ENCODE measurements at places on chromosomes 16 and 17.
A peak's percentile ranks its signal among the peaks of the same experiment; 100 is the strongest.

GRCh38 chr16:19835968-19836421, 48.7 kb downstream of the GPRC5B start:
- DNase-seq = no peak

DNA sequence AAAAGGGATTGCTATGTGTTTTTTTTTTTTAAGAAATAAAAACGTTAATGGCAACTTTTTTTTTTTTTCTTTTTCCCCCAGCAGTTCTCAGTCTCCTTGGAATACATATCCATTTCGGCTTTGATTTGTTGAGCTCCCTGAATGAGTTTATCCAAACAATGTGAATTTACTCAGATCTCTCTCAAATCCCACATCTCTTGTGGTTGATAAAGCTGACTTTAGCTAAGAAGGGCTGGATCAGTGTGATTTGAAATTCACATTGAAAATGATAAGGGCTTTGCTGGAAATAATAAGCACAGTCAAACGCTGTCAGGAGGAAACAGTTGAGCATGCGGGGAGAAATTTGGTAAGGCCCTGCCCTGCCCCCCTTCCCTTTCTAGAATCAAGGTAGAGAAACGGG, 74.1 kb upstream of the IRX3 start:
- DNase-seq = no peak

DNA sequence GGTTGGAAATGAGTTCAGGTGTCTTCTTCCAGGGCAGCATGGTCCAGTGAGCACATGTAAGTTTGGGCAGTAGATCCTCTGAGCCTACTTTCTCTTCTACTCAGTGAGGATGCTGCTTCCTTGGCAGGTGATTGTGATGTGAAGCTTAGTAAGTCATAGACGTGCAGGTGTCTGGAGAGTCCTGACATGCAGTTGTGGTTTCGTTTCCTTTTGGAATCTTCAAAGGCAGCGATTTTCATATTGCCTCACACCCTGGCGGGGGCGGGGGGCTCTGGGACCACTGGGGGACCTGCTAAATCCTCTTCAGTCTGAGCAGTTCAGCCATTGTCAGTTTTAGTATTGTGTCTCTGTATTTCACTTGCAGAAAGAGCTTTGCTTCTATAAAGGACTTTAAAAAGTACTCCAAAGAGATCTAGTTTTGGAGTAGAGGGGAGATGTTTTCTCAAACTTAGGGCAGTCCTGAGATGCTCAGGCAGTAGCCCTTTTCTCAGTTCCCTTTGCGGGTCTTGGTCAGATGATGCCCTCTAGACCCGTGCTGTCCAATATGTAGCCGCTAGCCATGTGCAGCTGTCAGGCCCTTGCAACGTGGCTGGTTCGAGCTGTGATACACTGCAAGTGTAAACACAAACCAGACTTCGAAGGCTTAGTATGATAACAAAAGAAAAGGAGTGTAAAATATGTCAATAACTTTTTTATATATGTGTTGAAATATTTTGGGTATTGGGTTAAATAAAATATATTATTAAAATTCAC, 4.0 kb upstream of the CDK5R1 start:
- DNase-seq = no peak

GRCh38 chr17:59332749-59333377, 1.4 kb downstream of the YPEL2 start:
- DNase-seq = no peak

DNA sequence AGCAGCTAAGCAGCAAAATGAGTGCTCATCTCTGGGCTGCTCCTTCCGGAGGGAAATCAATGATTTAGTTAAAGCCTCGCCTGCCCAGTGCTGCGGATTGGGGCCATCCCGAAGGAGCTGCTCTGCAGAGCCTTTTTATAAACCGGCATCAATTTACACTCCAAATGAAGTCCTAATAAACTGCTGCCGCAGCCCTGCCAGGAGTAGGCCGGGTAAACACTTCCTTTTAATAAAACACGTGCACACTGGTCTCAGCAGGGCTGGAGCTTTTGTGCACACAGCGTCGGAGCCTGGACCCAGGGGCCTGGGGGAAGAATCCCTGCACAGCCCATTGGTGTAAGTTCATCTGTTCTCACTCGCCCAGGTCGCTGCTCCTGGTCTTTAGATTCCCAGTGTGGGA, 79.6 kb upstream of the HS3ST2 start:
- no peak for DNase-seq

DNA sequence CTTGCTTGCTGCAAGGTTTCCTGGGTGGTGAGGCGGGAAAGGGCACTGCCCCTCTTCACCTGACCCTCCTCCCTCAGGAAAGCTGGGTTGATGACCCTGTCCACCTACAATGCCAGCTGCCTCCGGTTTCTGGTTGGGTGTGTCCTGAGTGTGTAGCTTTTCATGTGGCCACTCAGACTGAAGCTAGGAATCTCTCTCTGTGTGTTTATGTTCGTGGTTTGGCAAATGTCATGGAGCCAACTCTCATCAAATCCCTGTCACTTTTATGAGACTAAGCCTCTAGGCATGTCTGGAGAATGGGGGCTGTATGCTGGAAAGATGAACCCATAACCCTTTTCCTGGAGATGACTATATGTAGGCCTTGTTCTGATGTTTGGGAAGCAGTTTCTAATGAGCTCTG, 17.1 kb downstream of the PLEKHG4 start:
- no peak for DNase-seq

- DNase-seq = no peak
Measured at GRCh38 chr16:89198417-89199240, 1.7 kb downstream of the SLC22A31 start.

DNA sequence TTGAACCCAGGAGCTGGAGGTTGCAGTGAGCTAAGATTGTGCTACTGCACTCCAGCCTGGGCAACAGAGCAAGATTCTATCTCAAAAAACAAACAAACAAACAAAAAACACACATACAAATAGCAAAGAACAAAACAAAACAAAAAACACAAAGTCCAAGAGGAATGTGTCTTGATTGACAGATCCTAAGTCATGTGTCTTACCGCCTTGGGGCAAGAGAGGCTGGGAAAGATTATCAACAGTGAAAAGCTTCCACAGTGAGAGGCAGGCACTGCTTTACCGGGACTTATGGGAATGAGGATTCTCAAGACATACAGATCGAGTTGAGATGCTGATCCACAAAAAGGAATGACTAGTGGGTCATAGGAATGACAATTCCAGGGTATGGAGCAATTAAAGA, 62.7 kb upstream of the GAS7 start:
- DNase-seq = no peak

- DNase-seq = no peak
Measured at GRCh38 chr17:32546031-32546444, 59.2 kb downstream of the CDK5R1 start.

DNA sequence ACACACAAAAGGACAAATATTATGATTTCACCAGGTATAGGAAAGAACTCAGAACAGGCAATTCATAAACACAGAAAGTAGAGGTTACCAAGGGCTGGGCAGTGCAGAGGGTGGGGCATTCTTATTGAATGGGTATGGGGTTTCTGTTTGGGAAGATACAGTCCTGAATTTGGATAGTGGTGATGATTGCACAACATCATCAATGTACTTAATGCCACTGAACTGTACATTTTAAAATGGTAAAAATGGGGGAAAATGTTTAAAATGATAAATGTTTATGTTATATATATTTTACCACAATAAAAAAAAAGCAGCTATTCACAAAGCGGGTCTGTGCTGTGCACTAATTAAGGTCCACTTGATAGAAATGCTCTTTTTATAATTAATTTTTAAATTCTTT, 72.6 kb upstream of the FA2H start:
- no peak for DNase-seq

GRCh38 chr16:88731699-88732098, 25.4 kb downstream of the CTU2 start:
- DNase-seq = peak; percentile 74

- DNase-seq = peak; percentile 72
Measured at GRCh38 chr17:67800495-67800928, 24.8 kb upstream of the BPTF start.

GRCh38 chr17:78019976-78020716, 61.6 kb downstream of the TNRC6C start:
- no peak for DNase-seq

- peak; percentile 53 for DNase-seq
Measured at GRCh38 chr16:66741169-66741900, 10.1 kb downstream of the DYNC1LI2 start.

DNA sequence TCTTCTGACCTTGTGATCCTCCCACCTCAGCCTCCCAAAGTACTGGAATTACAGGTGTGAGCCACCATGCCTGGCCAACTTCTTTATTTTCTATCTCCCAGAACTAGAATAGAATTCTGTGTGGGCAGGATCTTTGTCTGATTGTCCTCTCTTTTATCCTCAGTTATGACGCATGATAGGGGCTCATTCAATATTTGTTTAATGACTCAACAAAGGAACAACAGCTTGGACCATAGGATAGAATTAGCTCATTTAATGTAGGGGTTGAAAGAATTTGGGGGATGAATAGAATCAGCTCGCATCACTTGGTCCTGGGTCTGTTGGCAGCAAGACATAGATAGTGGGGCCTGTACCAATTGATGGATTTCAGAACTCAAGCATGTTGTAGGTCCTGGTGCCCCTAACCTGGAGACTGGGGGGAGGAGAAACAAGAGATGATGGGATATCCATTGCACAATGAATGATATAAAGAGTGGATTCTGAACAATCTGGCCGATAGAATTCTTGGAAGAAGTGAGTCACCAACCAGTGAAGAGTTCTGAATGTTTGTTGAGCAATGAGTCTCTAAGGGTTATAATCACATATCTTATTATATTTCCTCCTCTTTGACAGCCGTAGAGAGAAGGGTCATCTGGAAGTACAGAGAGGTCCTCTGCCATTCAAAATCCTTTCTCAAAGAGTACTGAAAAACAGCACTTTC, 250.2 kb downstream of the HS3ST4 start:
- peak; percentile 6 for DNase-seq

GRCh38 chr16:70656712-70657263, 10.4 kb downstream of the IL34 start:
- no peak for DNase-seq

DNA sequence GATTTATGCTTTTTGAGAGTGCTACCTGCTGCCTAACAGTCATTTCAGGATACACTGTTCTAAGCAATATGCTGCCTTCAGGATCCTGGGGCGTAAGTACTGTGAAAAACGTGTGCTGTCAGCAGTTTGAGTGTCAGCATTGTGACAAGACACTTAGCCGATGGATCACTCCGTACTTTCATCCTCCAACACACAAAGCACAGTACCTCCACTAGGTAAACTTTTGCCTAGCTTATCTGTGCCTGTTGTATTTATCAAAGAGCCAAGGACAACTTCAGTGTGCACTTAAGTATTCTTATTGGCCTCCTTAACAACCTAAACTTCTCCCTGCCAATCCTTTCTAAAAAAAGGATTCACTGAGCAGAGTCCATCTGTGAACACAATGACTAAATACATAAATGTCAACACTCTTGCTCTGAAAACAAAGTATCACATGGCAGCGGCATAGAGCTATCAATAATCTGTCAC, 33.8 kb upstream of the PHLPP2 start:
- DNase-seq = no peak

- DNase-seq = no peak
Measured at GRCh38 chr16:48059936-48060335, 95.9 kb downstream of the ABCC12 start.

DNA sequence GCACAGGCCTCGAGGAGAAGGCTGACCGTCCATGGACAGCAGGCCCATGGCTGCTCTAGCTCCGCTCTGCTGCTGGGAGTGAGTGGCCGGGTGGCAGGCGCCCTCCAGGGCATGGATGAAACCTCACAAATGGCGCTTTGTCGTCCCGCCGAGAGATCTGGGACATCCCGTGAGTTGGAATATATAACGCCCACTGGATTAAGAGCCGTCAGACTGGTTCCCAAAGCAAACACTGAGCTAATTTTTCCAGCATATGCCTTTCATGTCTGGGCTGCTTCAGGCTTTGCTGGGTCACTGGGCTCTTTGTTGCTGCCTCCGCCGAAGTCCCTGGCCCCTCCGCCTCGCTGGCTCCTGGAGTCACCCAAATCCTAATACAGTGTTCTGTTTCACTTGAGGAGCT, 266.3 kb downstream of the FOXL1 start:
- DNase-seq = no peak

DNA sequence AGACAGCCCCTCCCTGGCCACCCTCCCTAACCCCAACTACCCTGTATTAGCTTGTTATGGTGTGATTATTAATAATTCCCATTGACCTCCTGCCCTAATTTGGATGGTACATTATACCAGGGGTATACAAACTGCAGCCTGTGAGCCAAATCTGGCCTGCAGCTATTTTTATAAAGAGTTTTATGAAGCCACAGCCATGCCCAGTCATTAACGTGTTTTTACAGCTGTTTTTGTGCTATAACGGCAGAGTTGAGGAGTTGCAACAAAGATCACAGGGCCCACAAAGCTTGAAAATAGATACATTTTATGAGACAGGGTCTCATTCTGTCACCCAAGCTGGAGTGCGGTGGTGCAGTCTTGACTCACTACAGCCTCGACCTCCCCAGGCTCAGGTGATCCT, 6.0 kb downstream of the METTL22 start:
- no peak for DNase-seq

- no peak for DNase-seq
Measured at GRCh38 chr17:66310528-66311148, 8.2 kb downstream of the PRKCA start.

GRCh38 chr17:79948406-79948944, 87.2 kb downstream of the TBC1D16 start:
- DNase-seq = no peak
